Chondrocyte (in vitro differentiated cells): ENCODE measurements at places on chromosomes 7 and 10. TPM values are rescaled to one million over a fixed set of nuclear protein-coding genes. Genes with fewer than 3 reads are reported as not detected.

Gene ZPBP
- total RNA-seq = not detected in 3 replicates

Gene RTKN2
- total RNA-seq = 3.4 to 4.0 TPM (median 3.9 TPM) in 3 replicates

Gene TRIM50
- total RNA-seq = not detected in 3 replicates

Gene TAS2R41
- total RNA-seq = not detected in 3 replicates

Gene CDHR1
- 0.24 to 5.1 TPM (median 3.5 TPM) in 3 replicates for total RNA-seq

Gene ATOH7
- not detected in 3 replicates for total RNA-seq

Gene C10orf67
- total RNA-seq = not detected in 3 replicates

Gene GOT1
- 18.3 to 38.9 TPM (median 34.2 TPM) in 3 replicates for total RNA-seq
